ENCODE measurements at places on chromosomes 12 and 14. TPM values are rescaled to one million over a fixed set of nuclear protein-coding genes. Genes with fewer than 3 reads are reported as not detected.

- no peaks in the 10 kb centered on the region for H3K27me3 ChIP-seq
Measured at GRCh38 chr12:90091809-90092208, 383.2 kb upstream of the ATP2B1 start.

- no peak overlapping the region for H3K27ac ChIP-seq
- no peaks in the 10 kb centered on the region for H3K27me3 ChIP-seq
- no peaks in the 10 kb centered on the region for H3K36me3 ChIP-seq
- H3K4me3 ChIP-seq, result no peak overlapping the region
- no peak for DNase-seq
- no peaks in the 10 kb centered on the region for H3K4me1 ChIP-seq
Measured at GRCh38 chr14:58887931-58888330, 250.2 kb downstream of the DACT1 start.

PIANP gene
- total RNA-seq, result not detected

LBHD2 gene
- total RNA-seq, result not detected

CFAP251 gene
- total RNA-seq, result 17.2 TPM

- no peak for DNase-seq
- H3K4me1 ChIP-seq, result no peaks in the 10 kb centered on the region
- no peaks in the 10 kb centered on the region for H3K27me3 ChIP-seq
- H3K27ac ChIP-seq, result no peak overlapping the region
- no peak overlapping the region for H3K4me3 ChIP-seq
- no peaks in the 10 kb centered on the region for H3K36me3 ChIP-seq
Measured at GRCh38 chr14:53509276-53510244, 356.4 kb upstream of the DDHD1 start.

KRT2 gene
- not detected for total RNA-seq

- no peak for DNase-seq
- no peak overlapping the region for H3K27ac ChIP-seq
- H3K4me1 ChIP-seq, result no peaks in the 10 kb centered on the region
- H3K36me3 ChIP-seq, result no peaks in the 10 kb centered on the region
- peaks cover 4% of the 10 kb centered on the region for H3K27me3 ChIP-seq
- H3K4me3 ChIP-seq, result no peak overlapping the region
Measured at GRCh38 chr12:24373004-24373403, 423.5 kb upstream of the SOX5 start.

DNA sequence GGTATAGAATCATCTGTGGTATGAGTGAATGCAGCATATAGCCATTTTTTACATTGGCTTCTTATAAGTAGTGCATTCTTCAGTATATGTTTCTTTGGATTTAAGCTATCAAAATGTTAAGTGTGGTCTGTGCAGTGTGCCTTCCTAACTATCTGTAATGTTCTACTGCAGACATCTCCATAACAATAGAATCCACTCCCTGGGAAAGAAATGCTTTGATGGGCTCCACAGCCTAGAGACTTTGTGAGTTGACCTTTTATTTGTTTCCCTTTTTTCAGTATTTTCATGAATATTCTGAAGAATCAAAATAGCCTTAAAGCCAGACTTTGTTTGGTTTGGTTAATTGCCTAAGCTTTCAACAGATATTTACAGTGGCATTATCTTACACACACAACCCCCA, 107.2 kb downstream of the ZFC3H1 start:
- no peak overlapping the region for H3K27ac ChIP-seq
- H3K4me1 ChIP-seq, result no peaks in the 10 kb centered on the region
- H3K36me3 ChIP-seq, result no peaks in the 10 kb centered on the region
- H3K27me3 ChIP-seq, result no peaks in the 10 kb centered on the region

DHRS2 gene
- 62.9 TPM for total RNA-seq

PRB2 gene
- not detected for total RNA-seq

DNA sequence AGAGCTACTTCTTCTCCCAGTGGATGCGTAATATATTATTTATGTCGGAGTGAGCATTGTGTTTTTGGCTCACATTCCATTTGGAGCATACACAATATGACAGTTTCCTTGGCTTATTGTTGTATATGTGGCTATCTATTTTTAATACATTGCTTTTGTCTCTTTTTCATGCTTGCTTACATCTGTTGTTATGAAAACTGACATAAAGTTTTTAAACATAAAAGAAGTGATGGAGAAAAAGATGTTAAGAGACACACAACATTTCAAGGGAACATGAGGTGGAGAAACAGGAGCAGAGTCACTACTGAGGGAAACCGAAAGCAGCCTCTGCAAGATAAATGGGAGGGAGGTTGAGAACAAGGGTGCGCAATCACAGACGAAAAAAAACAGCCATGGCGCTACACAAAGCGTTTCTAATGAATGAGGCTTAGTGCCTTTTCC, 228.4 kb upstream of the NPAS3 start:
- no peak for DNase-seq
- no peaks in the 10 kb centered on the region for H3K36me3 ChIP-seq
- H3K4me1 ChIP-seq, result no peaks in the 10 kb centered on the region
- H3K27ac ChIP-seq, result no peak overlapping the region

MAP3K9 gene
- total RNA-seq, result 0.58 TPM

- DNase-seq, result no peak
- no peaks in the 10 kb centered on the region for H3K36me3 ChIP-seq
- peaks cover 9% of the 10 kb centered on the region for H3K27me3 ChIP-seq
- no peak overlapping the region for H3K27ac ChIP-seq
- H3K4me1 ChIP-seq, result no peaks in the 10 kb centered on the region
- H3K4me3 ChIP-seq, result no peak overlapping the region
Measured at GRCh38 chr12:45613296-45613695, 116.2 kb upstream of the ARID2 start.

SLC48A1 gene
- 37.5 TPM for total RNA-seq

DNA sequence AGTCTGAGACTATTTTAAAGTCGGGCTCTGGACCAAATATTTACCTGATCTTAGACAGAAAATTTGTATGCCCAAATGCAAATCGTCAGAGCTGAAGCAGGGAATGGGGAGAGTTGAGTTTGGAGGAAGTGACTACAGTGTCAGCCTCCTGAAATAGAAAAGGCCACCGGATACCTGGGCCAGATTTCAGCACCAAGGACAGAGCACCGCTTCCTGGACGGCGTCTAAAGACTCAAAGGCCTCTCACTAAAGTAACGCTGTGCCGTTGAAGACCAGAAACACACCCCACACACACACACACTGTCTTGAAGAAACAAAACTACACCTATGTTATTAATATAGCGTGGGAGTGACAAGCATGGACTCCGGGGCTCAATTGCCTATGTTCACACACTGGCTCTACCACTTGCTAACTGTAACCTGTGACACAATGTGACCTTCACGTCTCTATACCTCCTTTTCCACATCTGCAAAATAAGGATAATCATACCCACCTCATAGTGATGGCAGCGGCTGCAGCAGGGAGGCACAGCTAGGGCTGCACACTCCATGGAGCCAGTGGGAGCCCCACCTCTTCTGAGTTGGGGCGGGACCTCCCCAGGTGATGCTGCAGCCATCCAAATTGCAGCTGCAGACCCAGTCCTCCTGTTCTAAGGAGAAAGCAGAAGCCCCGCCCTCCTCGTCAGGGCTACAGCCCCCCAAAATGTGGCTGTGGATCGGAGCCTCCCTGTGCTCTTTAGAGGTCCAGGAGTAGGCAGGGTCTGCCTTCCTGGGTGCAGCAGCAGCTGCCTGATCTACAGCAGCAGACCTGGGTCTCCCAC, 35.6 kb downstream of the KRT76 start:
- no peaks in the 10 kb centered on the region for H3K36me3 ChIP-seq
- H3K27ac ChIP-seq, result no peak overlapping the region
- H3K4me1 ChIP-seq, result no peaks in the 10 kb centered on the region
- H3K27me3 ChIP-seq, result peaks cover 7% of the 10 kb centered on the region
- H3K4me3 ChIP-seq, result no peak overlapping the region

HCAR2 gene
- not detected for total RNA-seq

PRIMA1 gene
- total RNA-seq, result not detected

VASH1 gene
- 0.27 TPM for total RNA-seq

DNA sequence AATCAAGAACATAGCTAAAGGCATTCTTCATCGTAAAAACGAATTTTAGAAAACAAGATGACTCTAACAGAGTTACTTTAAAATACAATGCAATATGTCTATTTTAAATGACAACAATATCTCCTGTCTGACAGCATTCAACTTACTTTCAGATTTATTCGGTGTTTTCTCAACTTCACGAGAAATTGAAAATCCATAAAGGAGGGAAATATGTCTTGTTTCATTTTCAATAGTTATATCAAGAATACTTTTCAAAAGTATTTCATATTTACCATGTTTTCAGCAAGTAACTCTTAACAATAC, 254.8 kb downstream of the DAD1 start:
- no peak overlapping the region for H3K4me3 ChIP-seq
- no peaks in the 10 kb centered on the region for H3K27me3 ChIP-seq
- DNase-seq, result no peak
- H3K36me3 ChIP-seq, result no peaks in the 10 kb centered on the region
- no peak overlapping the region for H3K27ac ChIP-seq

DNA sequence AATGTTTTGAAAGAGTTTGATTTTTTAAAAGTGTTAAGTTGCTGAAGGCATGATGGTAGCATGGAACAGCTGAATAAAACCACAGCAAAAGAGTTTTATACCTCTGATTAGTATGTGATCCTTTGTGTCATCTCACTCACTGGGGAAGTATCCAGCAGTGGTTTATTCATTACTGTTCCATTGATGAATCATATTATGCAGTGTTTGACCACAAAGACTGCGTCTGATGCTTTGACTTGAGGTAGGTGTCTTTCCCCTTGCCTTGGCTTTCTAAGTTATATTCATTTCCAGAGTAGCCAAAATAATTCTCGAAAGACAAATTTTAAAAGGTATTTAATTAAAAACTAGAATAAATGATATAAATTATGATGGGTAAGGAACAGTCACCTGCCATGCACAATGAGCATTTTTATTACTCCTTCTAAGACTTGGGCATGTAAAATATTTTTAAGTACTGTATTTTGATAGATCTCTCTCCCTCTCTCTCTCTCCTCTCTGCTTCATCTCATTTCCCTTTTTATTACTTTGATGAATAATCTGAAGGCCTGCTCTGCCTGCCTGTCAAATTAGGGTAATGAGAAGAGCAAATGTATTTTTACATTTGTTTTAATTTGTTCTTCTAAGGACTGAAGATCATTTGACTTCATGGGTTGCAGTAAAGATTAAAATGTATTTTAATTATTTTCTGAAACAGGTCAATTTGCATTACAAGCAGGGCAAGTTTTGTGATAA, 164.9 kb downstream of the NAV3 start:
- no peak overlapping the region for H3K27ac ChIP-seq
- no peak for DNase-seq
- no peaks in the 10 kb centered on the region for H3K36me3 ChIP-seq
- H3K4me3 ChIP-seq, result no peak overlapping the region
- no peaks in the 10 kb centered on the region for H3K27me3 ChIP-seq

FIGNL2 gene
- not detected for total RNA-seq

GRCh38 chr12:109462868-109463692, 14.0 kb downstream of the KCTD10 start:
- DNase-seq, result no peak
- H3K27me3 ChIP-seq, result no peaks in the 10 kb centered on the region
- peaks cover 36% of the 10 kb centered on the region for H3K4me1 ChIP-seq
- H3K4me3 ChIP-seq, result no peak overlapping the region

GRCh38 chr12:130933269-130933995, 20.3 kb upstream of the ADGRD1 start:
- no peak for DNase-seq
- no peaks in the 10 kb centered on the region for H3K36me3 ChIP-seq
- peaks cover 38% of the 10 kb centered on the region for H3K27me3 ChIP-seq
- H3K27ac ChIP-seq, result no peak overlapping the region

GRCh38 chr12:64293654-64294364, 71.7 kb upstream of the KICS2 start:
- no peaks in the 10 kb centered on the region for H3K36me3 ChIP-seq
- H3K4me1 ChIP-seq, result no peaks in the 10 kb centered on the region
- H3K27ac ChIP-seq, result no peak overlapping the region
- no peaks in the 10 kb centered on the region for H3K27me3 ChIP-seq

PRPH gene
- 1.6 TPM for total RNA-seq

- no peaks in the 10 kb centered on the region for H3K4me1 ChIP-seq
- H3K4me3 ChIP-seq, result no peak overlapping the region
- H3K27me3 ChIP-seq, result no peaks in the 10 kb centered on the region
- no peaks in the 10 kb centered on the region for H3K36me3 ChIP-seq
- no peak overlapping the region for H3K27ac ChIP-seq
- no peak for DNase-seq
Measured at GRCh38 chr14:68607081-68607866, 185.6 kb downstream of the ZFP36L1 start.

GLS2 gene
- total RNA-seq, result not detected

DNA sequence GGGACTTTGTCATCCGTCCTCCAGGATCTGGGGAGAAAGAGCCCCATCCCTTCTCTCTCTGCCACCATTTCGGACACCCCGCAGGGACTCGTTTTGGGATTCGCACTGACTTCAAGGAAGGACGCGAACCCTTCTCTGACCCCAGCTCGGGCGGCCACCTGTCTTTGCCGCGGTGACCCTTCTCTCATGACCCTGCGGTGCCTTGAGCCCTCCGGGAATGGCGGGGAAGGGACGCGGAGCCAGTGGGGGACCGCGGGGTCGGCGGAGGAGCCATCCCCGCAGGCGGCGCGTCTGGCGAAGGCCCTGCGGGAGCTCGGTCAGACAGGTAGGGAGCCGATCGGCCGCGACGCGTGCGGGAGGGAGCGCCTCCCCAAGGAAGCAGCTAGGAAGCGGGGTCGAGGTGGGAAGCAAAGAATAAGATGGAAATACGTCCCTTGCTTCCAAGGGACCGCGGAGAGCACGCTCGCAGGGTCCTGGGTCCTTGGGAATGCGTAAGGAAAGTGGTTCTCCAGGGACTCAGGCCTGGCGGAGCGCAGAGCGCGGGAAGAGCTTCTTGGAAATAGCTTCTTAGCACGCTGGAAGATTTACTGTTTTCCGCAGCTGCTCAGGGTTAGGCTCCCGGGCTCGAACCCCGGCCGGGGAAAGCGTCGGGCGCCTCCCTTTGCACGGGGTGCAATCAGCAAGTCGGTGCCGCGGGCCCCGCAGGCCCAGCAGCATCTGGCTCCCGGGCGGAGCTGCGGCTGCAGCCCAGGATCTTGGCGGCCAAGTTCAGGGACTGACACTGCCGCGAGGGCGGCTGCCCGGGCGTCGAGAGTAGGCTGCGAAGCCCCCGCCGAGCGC, 457 bp downstream of the SOCS2 start:
- H3K36me3 ChIP-seq, result peaks cover 52% of the 10 kb centered on the region
- H3K4me1 ChIP-seq, result peaks cover 16% of the 10 kb centered on the region
- H3K27me3 ChIP-seq, result no peaks in the 10 kb centered on the region

GRCh38 chr14:63432228-63432627, 110.9 kb downstream of the PPP2R5E start:
- no peaks in the 10 kb centered on the region for H3K27me3 ChIP-seq
- DNase-seq, result no peak
- H3K4me3 ChIP-seq, result no peak overlapping the region
- no peaks in the 10 kb centered on the region for H3K4me1 ChIP-seq
- H3K36me3 ChIP-seq, result no peaks in the 10 kb centered on the region

- no peak for DNase-seq
- peaks cover 39% of the 10 kb centered on the region for H3K4me1 ChIP-seq
- H3K4me3 ChIP-seq, result no peak overlapping the region
- H3K27ac ChIP-seq, result peak overlapping the region; percentile 61
- H3K27me3 ChIP-seq, result 0 out of 2 replicates have a peak, but pooled peaks cover 4% of the 10 kb centered on the region
- H3K36me3 ChIP-seq, result no peaks in the 10 kb centered on the region
Measured at GRCh38 chr12:57476993-57477709, 2.5 kb downstream of the ARHGAP9 start.

Data from K562 (cell line).